Stimulated activated CD4-positive, alpha-beta T cell treated with anti-CD3 and anti-CD28 coated beads, Interleukin-1b, Interleukin-23, amount 100 ng/mL, for 24 hours (primary cell): ENCODE measurements at places on chromosomes 6 and 20.
A peak's percentile ranks its signal among the peaks of the same experiment; 100 is the strongest.

DNA sequence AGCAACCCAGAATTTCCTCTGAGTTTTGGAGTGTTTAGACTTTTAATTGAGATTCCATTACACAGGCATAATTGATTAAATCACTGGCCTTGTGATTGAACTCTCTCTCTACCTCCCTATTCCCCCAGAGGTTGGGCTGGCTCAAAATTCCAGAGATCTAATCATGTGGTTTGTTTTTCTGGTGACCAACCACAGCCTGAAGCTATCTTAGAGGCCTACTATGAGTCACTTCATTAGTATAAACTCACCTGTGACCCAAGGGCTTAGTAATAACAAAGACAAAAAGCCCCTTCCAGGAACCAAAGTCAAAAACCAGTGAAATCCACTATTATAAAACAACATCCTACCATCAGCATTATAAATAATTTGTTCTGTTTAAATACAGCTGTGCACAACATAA is 992.5 kb upstream of the CITED2 start:
- no peak for DNase-seq

- no peak for DNase-seq
Measured at GRCh38 chr6:146910611-146911010, 293.6 kb upstream of the STXBP5 start.

DNA sequence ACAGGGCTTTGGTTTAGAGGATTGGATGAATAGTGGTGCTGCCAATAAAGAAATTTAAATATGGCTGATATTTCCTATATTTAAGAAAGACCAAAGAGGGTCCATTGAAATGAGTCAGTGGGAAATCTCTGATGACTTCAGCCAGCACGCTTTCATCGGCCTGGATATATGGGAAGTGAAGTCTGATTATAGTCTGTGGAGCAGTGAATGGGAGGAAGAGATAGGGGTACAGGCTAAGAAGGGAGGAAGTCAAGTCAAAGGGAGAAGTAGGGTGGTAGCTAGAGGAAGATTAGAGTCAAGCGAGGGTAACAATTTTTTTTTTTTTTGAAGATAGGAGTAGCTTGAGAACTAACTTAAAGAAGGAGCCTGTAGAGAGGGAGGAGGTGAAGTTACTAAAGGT is 22.7 kb downstream of the SLC16A10 start:
- no peak for DNase-seq

- DNase-seq, result no peak
Measured at GRCh38 chr6:31663126-31663960, 1.5 kb downstream of the GPANK1 start.

- DNase-seq, result no peak
Measured at GRCh38 chr20:63217706-63218105, 1.8 kb upstream of the YTHDF1 start.

DNA sequence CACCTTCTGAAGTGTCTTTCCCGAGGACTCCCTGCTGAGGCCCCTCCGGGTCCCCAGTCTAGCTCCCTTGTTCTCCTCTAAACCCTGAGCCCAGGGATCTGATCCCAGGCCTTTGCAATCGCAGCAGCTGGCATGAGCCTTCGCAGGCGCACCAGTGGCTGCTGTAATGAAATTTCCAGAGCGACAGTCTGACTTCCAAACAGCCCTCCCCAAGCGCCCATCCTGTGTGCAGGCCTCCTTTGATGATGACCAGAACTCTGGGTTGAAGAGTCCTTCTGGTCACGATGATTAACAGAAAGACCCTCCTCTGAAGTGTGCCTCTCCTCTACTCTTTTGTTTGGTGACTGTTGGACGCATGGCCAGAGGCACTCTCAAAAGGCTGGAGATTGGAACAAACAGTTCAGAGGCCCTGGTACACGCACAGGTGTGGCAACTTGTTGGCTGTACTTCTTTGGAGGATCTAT is 89.1 kb upstream of the MPC1 start:
- DNase-seq, result no peak

DNA sequence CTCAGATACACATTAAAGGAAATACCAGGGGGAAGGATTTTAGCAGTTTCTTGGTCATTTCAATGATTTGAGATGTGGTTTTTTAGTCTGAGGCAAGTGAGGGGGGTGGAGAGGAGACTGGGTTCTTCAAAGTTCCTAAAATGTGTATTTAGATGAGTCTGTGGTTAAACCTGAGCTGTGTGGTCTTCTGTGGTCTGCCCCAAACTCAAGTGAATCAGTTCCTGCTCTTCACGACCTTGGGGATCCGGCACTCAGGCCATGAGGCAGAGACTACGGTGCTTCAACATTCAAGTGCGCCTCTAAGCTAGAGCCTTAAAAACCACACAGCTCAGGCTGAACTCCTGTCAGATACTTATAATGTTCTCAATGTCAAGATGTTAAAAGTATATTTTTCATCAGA is 406.7 kb downstream of the LMBRD1 start:
- no peak for DNase-seq

- no peak for DNase-seq
Measured at GRCh38 chr6:40492187-40492586, 95.0 kb downstream of the LRFN2 start.

DNA sequence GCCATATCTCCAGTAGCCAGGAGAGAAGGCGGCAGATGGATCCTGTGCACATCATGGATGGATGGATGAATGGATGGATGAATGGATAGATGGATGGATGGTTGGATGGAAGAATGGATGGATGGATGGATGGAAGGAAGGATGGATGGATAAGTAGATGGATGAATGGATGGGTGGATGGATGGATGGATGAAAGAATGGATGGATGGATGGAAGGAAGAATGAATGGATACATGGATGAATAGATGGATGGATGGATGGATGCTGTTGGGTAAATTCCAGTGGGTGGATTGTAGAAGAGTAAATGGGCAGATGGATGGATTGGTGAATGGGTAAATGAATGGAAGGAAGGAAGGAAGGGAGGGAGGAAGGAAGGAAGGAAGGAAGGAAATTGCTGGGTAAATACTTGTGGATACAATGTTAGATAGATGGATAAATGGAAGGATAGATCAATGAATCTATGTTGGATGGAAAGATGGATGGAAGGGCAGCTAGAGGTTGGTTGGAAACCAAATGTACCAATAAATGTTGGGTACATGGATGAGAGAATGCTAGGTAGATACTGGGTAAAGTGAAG is 19.5 kb downstream of the PTGIS start:
- DNase-seq, result no peak

DNA sequence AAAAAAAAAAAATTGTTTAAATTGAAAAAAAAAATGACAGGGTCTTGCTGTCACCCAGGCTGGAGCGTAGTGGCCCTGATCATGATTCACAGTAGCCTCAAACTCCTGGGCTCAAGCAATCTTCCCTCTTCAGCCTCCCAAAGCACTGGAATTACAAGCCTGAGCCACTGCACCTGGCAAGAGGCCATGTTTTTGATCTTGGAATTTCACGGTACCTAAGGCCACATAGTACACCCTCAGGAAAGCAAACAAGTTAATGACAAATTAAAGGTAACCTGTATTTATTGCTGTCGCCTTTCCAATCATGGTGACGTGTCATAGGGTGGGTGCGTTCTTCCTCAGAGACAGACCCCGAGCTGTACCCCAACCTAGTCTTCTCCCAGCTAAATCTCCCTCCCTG is 79.2 kb downstream of the LINC00237 start:
- DNase-seq, result no peak

DNA sequence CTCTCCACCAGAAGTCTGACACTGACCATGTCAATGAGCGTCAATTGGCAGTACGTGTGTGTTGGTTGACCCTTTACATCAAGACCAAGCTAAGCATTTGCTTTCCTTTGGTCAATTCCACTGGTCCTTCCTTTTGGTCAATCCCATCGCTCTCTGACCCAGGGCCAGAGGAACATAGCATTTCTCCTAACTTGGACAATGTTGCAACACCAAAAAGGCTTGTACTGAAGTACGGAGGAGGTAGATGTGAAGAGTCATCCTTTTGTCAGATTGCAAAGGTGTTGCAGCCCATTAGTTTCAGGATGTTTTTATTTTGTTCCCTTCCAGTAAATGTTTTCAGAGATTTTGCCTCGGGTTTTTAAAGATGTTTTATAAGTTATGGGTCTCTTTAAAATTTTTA is 24.6 kb downstream of the EDN1 start:
- no peak for DNase-seq

DNA sequence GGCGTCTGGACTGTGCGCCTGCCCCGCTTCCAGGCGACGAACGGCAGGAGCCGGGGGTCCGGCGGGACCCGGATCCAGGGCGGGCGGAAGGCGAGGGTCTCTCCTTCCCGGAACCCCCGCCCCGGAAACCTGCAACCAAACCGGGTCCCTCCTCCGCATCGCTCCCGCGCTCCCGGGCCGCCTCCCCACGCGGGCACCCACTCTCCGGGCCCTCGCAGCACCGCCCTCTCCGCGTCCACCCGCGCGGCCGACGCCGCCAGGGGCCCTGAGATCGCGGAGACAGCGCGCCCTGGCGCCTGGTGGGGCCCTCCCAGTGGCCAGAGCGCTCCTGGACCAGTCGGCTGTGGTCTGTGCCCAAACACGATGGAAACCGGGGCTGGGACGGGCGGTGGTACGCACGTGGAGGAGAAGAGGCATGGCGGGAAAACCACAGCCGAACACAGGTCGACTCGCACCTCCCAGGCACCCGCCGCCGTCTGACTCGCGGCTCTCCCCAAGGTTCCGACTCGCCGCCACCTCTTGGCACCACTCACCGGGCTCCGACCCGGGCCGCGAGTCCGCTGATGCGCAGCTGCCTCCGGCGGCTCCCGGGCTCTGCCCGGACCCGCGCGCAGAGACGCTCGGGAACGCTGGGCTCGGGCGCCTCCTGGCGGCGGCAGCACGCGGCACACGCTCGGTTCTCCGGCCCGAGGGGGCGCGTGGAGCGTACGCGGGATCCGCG is 7.9 kb downstream of the NKX2-2 start:
- peak; percentile 60 for DNase-seq

- DNase-seq, result no peak
Measured at GRCh38 chr6:1380625-1381427, 8.6 kb upstream of the FOXF2 start.

GRCh38 chr6:2956930-2957685 is 14.3 kb downstream of the SERPINB6 start:
- DNase-seq, result no peak

DNA sequence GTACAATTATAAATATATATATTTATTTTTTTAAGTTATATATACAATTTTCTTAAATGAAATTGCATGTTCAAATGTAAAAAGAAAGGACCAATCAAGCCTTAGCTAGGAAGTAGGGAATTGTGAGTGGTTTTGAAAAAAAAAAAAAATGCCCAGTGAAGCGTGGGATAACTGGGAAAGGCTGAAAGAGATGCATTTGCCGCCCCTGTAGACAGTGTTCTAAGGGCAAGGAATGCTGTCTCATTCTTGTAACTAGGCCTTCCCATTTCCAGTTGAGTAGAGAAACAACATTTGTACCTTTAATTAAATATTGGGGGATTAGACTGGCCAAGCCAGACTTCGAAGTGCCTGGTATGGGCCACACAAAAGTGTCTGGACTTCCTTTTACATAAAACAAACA is 430.1 kb upstream of the SLC35B3 start:
- DNase-seq, result no peak

GRCh38 chr20:39489986-39490560 is 527.9 kb downstream of the DHX35 start:
- no peak for DNase-seq

DNA sequence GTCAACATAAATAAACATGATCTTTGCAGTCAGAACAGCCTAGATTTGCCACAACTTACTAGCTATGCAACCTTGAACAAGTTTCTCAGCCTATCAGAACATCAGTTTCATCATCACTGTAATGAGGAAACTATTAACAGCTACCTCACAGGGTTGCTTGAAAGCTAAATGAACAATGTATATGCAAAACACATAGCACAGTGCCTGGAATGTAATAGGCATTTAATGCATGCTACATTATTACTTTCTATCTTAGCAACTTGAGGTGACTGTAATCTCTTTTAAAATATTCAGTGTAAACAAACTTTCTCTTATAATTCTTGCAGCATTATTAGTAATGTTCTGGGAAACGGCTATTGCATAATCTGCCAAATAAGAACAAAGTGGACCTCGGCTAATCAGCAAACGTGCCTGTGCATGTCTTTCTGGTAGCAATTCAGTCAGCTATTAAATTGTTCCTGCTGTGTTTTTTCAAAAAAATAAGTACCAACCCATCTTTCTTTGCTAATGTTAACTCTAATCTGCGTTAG is 61.5 kb downstream of the SYNE1 start:
- DNase-seq, result no peak

DNA sequence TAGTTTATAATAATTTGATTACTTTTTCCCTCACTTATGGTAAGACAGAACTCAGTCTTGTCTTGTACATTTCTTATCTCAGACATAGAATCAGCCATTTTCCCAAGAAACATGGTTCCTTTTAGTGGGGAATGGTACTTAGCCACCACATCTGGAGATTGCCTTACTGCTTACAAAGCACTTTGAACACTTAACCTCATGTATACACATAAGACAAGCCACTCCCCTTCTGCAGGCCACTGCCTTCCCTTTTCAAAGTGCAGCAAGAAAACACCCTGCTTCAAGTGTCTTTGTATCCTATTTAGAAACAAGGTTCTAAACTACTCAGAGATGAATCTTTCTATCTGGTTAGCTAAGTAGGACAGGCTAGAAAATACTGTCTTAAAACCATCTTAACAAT is 159.2 kb downstream of the UBE3D start:
- no peak for DNase-seq

DNA sequence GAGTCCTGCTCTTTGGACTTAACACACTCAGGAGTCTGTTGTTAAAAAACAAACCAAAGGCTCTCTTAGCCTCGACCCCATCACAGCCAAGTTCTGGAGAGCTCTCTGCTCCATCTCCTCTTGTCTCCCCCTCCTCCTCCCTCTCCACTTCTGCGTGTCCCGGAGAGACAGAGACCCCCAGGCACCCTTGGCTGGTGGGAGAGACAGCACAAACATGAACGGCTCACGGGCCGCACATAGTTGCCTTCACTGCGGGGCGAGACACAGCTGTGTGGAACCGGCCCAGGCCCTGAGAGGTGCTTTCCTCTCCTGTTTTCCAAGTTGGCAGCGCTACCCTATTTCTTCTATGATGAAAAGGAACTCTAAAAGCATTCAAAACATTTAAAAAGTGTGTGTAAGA is 23.3 kb upstream of the MYT1 start:
- no peak for DNase-seq

DNA sequence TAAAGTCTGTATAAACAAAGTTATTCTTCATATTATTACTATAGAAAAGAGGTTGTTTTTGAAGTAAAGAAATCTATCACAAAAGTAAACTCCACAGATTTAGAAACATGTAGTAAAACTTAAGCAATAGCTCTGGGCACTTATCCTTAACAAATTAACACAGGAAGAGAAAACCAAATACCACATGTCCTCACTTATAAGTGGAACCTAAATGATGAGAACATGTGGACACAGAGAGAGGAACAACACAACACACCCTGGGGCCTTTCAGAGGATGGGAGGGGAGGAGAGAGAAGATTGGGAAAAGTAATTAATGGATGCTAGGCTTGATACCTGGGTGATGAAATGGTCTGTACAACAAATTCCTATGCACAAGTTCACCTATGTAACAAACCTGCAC is 57.2 kb downstream of the C6orf58 start:
- DNase-seq, result no peak
